Activated CD4-positive, alpha-beta T cell treated with anti-CD3 and anti-CD28 coated beads, Interleukin-2, amount 10 ng/mL, durations not matched to agents 7 days and 5 days (primary cell): ENCODE measurements at places on chromosomes 2 and 18. TPM values are rescaled to one million over a fixed set of nuclear protein-coding genes. Genes with fewer than 3 reads are reported as not detected.
A peak's percentile ranks its signal among the peaks of the same experiment; 100 is the strongest.

Gene ESPNL
- not detected for total RNA-seq

Gene TUBA3E
- total RNA-seq = not detected

DNA sequence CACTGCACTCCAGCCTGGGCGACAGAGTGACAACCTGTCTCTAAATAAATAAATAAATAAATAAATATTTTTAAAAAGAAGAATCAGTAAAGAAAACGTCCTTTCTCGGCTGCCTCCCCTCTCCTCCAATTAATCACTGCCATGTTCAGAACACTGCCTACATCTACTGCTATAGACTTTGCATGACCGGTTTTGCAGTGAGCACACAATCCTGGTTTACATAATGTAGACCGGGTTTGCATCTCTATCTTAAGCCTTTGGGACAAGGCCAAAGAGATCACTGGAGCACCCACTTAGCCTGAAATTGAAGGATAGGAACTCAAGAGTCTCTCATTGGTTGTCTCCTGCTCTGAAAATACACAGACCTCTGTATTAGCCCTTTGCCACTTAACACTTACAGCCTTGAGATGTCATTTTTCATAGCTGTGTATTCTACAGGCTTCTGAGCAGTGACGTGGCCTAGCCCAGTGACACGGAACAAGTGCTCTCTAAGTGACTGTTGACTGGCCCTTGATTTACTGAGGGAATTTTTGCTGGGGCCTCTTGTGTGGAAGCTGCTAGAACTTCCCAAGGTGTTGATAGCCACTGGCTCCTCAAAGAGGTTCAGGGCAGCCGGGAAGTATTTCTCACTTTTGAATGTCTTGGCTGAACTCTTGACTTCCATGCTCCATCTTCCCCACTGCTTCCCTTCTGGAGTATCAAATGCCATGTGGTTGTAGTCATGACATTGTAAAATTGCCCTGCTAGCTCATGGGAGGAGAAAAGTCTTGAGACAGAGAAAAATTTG is 45.3 kb upstream of the CCBE1 start:
- H3K27me3 ChIP-seq = no peaks in the 10 kb centered on the region
- no peak overlapping the region for H3K27ac ChIP-seq
- no peak for DNase-seq
- no peak overlapping the region for H3K4me3 ChIP-seq
- no peaks in the 10 kb centered on the region for H3K36me3 ChIP-seq

DNA sequence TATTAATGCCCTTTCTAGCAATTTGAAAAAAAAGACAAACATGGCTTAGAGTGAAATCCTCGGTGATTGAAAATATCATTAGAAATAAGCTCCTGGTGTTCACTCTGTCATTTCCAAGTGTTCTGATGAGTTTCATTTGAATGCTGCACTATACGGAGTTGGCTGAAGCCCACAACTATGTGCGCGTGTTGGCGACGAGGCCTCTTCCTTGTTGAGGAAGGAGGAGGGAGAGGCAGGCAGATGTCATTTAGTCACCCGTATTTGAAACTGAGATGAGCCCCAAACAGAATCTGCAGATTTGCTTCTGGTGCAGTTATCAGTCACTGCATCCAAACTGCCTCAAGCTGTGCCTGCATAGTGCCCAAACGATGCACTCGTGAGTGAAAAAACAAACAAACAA is 23.5 kb upstream of the SKOR2 start:
- no peaks in the 10 kb centered on the region for H3K4me1 ChIP-seq
- H3K27me3 ChIP-seq = peaks cover 22% of the 10 kb centered on the region
- H3K36me3 ChIP-seq = no peaks in the 10 kb centered on the region
- no peak for DNase-seq
- no peak overlapping the region for H3K4me3 ChIP-seq

DNA sequence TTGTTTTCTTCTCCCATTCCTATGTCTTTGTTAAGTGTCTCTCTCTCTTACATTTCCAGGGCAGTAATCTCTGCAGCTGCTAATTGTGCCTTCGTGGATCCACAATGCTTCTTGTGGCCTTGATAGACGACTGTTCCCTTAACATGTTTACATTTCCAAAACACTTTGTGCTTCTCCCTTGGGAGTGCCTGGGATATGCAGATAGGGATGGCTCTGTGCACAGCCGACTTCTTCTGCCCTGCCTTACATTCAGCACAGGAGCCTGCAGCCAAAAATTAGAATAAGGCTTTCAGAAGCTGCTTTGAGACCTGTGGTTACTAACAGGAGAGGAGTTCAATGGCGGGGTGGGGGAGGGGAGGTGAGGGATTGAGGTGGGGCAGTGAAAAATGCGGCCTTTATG is 328.9 kb downstream of the TDRD15 start:
- DNase-seq = no peak
- H3K36me3 ChIP-seq = no peaks in the 10 kb centered on the region
- no peaks in the 10 kb centered on the region for H3K27me3 ChIP-seq
- H3K4me1 ChIP-seq = no peaks in the 10 kb centered on the region

GRCh38 chr18:52716973-52717372 is 377.0 kb downstream of the DCC start:
- H3K4me1 ChIP-seq = no peaks in the 10 kb centered on the region
- no peak overlapping the region for H3K27ac ChIP-seq
- no peak for DNase-seq
- H3K27me3 ChIP-seq = no peaks in the 10 kb centered on the region

Gene TMEM198
- total RNA-seq = 0.69 TPM

- no peak for DNase-seq
- no peaks in the 10 kb centered on the region for H3K36me3 ChIP-seq
- no peak overlapping the region for H3K4me3 ChIP-seq
- no peak overlapping the region for H3K27ac ChIP-seq
- H3K27me3 ChIP-seq = no peaks in the 10 kb centered on the region
Measured at GRCh38 chr2:197348721-197349360, 38.3 kb upstream of the ANKRD44 start.

DNA sequence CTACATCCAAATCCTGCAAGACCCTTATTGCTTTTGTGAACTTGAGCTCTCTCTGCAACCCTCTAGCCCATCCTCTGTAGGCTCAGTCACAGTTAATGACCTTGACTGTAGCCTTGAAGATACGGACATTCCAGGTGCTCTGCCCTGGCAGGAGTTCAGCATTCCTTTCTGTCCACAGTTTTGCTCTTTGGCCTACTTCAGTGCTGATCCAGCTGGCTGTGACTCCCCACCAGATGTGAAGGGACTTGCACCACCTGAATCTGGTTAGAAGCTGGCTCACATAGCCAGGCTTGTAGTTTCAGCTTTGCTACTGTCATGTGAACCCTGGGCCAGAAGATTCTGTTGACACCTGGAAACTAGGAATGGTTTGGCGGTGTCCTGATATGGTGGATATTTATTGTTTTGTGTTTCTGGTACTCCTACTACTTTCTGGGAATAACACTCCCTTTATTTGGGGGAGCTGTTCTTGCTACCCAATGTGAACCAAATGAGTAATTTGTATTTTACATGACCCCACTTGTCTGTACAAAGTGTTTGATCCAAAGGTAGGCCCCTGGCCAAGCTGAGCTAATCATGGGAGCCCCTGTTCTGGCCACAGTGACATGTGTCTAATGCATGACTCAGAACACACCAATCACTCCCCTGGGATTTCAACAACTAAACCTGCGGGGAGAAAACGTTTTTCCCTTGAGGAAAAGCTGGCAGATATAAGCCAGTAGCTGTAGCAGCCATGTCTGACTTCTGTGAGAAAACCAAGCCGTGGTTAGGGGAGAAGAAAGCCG is 73.4 kb downstream of the CDCA7 start:
- H3K27ac ChIP-seq = no peak overlapping the region
- no peak for DNase-seq
- H3K27me3 ChIP-seq = peaks cover 22% of the 10 kb centered on the region
- H3K4me3 ChIP-seq = no peak overlapping the region
- no peaks in the 10 kb centered on the region for H3K36me3 ChIP-seq

DNA sequence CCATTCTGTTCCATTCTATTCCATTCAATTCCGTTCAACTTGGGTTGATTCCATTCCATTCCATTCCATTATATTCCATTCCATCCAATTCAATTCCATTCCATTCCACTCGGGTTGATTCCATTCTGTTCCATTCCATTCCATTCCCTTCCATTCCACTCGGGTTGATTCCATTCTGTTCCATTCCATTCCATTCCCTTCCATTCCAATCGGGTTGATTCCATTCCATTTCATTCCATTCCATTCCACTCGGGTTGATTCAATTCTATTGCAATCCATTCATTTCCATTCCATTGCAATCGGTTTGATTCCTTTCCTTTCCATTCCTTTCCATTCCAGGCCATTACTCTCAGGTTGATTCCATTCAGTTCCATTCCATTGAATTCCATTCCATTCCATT is 1138.4 kb downstream of the RPIA start:
- no peaks in the 10 kb centered on the region for H3K27me3 ChIP-seq
- no peak overlapping the region for H3K4me3 ChIP-seq
- no peak overlapping the region for H3K27ac ChIP-seq

DNA sequence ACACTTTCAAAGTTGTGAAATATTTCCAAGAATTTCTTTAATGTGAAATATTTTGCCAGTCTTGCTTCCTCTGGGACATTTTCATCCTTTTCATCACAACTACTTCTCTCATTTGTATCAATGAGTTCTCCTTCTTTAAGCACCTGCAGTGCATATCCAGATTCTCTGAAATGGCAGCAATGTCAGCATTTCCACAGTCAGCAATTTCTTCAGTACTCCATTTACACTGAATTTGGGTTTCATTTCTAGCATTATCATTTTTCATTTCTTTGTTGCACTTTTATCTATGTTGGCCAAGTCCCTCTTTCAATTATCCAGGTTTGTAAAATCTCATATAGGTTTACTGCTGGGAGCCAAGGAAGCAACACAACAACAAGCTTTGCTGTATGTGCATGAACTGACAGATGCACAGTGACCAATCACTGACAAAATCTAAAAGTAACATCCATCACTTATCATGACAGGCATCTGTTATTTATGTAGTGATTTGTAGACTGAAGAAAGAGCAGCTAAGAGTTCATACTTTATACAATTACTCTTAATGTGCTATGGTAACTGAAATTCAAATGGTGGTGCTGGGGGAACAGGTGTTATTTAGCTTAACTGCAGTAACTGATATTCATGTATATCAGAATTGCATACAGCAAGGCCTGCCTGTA is 43.9 kb downstream of the SS18 start:
- H3K27me3 ChIP-seq = no peaks in the 10 kb centered on the region
- no peak overlapping the region for H3K4me3 ChIP-seq
- H3K4me1 ChIP-seq = peaks cover 7% of the 10 kb centered on the region
- peaks cover 31% of the 10 kb centered on the region for H3K36me3 ChIP-seq
- DNase-seq = no peak

DNA sequence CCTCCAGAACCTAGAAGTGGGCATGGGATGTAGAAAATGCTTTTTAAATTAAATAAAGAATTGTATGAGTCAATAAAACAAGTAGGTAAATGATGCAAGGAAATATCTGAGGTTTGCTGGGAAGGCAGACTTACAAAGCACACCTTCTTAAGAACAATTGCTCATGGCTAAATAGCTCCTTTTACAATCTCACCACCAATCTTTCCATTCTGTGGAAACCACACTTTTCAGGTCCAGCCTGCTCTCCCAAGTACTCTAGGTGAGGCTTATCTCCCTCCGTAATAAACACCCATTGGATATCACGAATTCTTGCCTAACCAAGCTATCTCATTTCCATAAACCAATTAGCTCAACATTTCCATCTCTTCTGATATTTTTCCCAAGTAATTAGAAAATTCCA is 91.5 kb upstream of the SLC8A1 start:
- H3K4me1 ChIP-seq = no peaks in the 10 kb centered on the region
- no peak overlapping the region for H3K27ac ChIP-seq
- no peaks in the 10 kb centered on the region for H3K36me3 ChIP-seq
- H3K4me3 ChIP-seq = no peak overlapping the region
- H3K27me3 ChIP-seq = no peaks in the 10 kb centered on the region

Gene AGXT
- not detected for total RNA-seq

DNA sequence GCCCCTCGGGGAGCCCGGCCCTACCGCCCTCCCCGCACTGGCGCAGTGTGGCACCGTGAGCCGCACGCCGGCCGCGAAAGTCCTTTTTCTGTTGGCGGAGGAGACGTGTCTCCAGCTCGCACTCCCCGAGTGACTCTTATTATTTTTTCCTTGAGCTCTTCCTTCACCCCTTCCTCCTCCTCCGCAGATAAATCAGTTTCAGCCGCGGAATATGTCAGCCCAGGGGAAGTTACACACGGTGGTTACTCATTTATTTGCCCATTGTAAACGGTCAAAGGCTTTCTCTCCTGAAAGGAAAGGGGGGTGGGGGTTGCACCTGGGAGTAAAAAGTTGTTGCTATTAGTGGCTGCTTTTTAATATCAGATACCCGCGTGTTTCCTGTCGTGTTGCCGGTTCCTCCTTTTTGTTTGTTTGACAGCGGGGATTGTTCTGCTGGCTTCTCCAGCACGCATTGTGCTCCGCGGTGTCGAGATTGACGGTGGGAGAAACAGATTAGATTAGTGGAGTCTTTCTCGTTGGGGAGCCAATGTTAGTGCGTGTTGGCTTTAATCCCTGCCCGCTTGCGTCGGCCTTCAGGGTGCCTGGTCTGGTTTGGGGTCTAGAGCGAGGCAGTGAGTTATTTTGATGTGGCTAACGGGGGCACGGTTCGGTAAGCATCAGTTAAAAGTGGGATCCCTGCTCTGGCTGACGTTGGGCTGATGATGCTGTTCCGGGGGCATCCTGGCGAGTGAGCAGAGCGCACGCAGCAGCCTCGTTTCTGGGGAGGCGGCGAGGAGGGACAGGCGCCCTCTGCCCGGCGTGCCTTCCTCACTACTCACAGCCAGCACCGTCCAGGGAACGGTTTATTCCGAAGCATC is 1.6 kb downstream of the CRIM1 start:
- peak; percentile 7 for DNase-seq
- no peaks in the 10 kb centered on the region for H3K36me3 ChIP-seq
- peaks cover 60% of the 10 kb centered on the region for H3K27me3 ChIP-seq
- H3K4me3 ChIP-seq = peak overlapping the region; percentile 77
- peak overlapping the region; percentile 61 for H3K27ac ChIP-seq
- H3K4me1 ChIP-seq = peaks cover 23% of the 10 kb centered on the region

Gene UGT1A4
- total RNA-seq = not detected
